Retina (tissue), 1 donor: ENCODE measurements at places on chromosomes 6 and 20.

DNA sequence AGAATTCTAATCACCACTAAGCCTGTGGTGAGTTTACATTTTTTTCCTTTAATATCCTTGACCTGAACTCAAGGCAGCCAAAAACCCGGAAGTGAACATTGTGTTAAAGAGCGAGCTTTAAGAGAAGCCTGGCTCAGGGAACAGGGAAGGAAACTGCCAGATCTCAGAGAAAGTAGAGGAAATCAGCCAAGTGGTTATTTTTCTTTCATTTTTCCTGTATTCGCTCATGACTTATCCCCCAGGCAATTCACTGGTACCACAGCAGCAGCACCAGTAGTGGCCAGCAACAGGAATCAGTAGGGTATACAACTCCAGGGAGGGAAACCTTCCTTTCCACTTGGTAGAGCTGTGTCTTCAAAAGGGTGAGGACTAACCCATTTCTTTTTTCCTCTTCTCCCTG is 89.6 kb upstream of the HMGCLL1 start:
- no peak for DNase-seq

- DNase-seq: no peak
Observed at GRCh38 chr6:29694637-29695036, 13.7 kb upstream of the ZFP57 start.

GRCh38 chr6:104170401-104170800 is 689.3 kb downstream of the HACE1 start:
- no peak for DNase-seq

GRCh38 chr6:148967541-148967956 is 220.7 kb downstream of the UST start:
- peak; percentile 43 for DNase-seq

- no peak for DNase-seq
Observed at GRCh38 chr6:129136751-129137150, 253.8 kb downstream of the LAMA2 start.

GRCh38 chr6:118663993-118664985 is 12.9 kb upstream of the CEP85L start:
- no peak for DNase-seq

- DNase-seq: no peak
Observed at GRCh38 chr20:14446446-14446845, 109.0 kb upstream of the FLRT3 start.

DNA sequence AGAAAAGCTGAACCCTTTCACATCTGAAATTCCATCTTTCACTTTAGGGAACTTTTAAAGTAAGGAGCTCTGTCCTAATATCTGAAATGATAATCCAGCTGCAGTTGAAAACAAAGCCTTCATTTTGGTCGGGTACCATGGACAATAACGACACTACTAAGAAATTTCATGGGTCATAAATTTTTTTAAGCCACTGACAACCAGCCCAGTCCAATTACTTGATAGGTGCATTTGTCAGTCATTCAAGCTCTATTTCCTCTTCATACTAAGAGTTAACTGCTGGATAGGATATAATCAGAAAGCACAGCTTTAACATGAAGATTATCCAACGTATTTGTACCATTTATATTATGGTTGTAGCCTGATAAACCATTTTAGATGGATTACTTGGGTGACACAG is 52.5 kb downstream of the MMUT start:
- DNase-seq: no peak
